Tibial artery (tissue), 4 donors: ENCODE measurements at places on chromosomes 1 and 21.

GRCh38 chr1:209755926-209756614, at the start of gene TRAF3IP3:
Gene TRAF3IP3, plus strand, starts transcription at chr1:209756053. Its CDS starts 3,987 bp downstream, at chr1:209760040.
- DNase-seq: no peak

DNA sequence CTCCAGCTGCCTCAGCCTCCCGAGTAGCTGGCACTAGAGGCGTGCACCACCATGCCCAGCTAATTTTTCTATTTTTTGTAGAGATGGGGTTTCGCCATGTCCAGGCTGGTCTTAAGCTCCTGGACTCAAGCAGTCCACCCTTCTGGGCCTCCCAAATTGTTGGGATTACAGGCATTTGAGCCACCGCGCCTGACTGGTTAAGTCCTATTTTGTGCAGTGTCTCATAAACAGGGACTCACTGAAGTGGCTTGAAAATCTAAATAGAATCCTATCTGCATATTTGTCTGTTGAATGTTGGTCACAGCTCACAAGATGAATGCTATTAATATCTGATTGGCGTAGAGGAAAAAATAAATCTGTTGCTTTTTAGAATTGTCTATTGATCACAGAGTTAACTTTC, 5.9 kb upstream of the CHAF1B start:
- no peak for DNase-seq

DNA sequence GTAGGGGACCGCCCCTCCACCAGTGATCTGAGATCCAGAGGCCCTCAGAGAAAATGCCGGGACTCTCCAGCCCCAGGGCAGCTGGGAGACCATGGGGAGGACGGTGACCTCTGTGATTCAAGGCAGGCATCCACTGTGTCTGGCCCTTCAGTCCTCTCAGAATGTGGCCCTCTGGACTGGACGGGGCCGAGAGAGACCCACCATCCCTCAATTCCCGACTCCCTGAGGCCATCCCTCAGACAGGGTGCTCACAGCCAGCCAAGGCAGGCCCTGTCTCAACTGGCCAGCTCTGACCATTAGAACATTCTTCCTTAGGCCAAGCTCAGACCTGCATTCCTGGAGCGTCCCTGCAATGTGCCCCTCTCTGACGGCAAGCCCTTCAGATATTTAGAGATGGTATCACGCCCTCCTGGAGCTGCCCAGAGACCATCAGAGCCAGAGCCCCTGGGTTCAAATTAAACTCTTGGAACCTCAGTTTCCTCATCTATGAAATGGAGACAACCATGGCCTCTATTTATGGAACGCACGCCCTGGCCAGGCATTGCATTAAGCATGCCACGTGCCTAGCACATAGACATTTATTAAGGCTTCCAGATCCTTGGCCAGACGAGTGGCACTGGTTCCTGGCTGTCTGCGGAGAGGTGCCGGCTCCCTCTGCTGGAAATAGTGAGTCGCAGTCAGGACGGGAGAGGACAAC, 9.6 kb upstream of the EPS8L3 start:
- peak; percentile 91 for DNase-seq

- DNase-seq: no peak
These were observed 88.5 kb upstream of the SOD1 start for GRCh38 chr21:31570824-31571566.

- DNase-seq: peak; percentile 88
These were observed 38.7 kb upstream of the HMGN1 start for GRCh38 chr21:39387461-39388037.

GRCh38 chr1:192100686-192101468, 57.4 kb upstream of the RGS18 start:
- DNase-seq: no peak

GRCh38 chr1:58406301-58407071, 140.0 kb downstream of the OMA1 start:
- no peak for DNase-seq

DNA sequence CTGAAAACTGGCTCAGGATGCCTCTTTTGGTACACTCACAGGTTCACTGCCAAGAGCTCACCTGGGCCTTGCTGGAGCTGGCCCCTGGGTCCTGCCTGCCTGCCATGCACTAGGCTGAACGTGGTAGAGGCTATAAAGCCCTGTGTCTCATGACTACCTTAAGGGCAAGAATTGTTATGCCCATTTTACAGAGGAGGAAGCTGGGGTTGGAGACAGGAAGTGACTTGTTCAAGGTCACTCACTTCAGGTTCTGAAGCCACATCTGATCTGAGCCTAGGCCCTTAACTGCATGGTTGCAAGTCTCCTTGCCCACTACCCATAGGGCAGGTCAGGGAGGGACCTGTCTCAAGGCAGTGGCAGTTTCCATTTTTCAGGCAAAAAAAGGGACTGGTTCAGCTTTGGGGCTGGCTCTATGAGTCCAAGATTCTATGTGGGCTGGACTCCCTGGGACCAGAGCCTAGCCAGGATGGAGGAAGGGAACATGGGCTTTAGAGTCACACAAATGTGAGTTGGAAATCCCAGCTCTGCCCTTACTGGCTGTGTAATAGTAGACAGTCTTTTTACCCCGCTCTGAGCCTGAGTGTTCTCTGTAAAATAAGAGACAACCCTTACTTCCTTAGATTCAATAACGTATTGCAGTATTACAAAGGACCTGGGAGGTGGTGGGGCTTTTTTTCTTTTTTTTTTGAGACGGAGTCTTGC, 7.8 kb downstream of the STK40 start:
- DNase-seq: no peak

DNA sequence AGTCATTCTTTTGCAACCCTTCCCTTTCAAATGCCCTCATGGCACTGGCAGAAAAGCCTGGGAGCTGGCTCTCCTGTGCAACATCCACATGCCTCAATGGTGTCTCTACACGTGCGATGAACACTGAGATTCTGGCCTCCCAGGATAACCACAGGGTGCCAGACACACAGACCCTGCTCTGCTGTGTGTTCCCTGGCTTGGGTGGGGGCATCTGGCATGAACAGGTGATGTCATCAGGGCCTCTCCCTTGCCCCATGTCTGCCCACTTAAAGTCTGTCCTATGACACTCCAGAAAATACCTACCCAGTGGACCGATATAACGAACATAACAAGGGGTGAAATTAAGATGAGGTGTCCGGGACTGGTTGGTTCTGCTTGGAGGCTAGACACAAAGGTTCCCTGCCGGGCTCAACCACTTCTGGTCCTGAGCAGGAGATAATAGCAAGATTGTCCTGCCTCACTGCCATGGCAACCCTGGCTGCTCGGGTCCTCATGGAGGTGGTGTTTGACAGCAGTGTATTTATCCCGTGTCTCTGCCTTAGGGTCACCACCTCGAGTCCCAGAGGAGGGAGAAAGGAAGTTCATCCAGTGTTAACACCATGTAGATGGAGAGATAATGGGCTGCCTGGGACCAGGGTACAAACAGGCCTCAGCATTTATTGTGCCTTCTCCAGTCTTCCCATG, 19.3 kb downstream of the INSRR start:
- DNase-seq: no peak

- DNase-seq: no peak
These were observed 20.7 kb downstream of the PPP1R15B start for GRCh38 chr1:204390751-204391466.
